Suprapubic skin (tissue), 4 donors: ENCODE measurements at places on chromosomes 11 and 22. TPM values are rescaled to one million over a fixed set of nuclear protein-coding genes. Genes with fewer than 3 reads are reported as not detected.

The FXYD2 gene
- not detected for total RNA-seq

The CD6 gene
- total RNA-seq: 0.76 TPM

The SLCO2B1 gene
- 9.7 TPM for total RNA-seq

GRCh38 chr22:23716811-23717801 lies 26.3 kb downstream of the RGL4 start:
- DNase-seq: peak; percentile 88

DNA sequence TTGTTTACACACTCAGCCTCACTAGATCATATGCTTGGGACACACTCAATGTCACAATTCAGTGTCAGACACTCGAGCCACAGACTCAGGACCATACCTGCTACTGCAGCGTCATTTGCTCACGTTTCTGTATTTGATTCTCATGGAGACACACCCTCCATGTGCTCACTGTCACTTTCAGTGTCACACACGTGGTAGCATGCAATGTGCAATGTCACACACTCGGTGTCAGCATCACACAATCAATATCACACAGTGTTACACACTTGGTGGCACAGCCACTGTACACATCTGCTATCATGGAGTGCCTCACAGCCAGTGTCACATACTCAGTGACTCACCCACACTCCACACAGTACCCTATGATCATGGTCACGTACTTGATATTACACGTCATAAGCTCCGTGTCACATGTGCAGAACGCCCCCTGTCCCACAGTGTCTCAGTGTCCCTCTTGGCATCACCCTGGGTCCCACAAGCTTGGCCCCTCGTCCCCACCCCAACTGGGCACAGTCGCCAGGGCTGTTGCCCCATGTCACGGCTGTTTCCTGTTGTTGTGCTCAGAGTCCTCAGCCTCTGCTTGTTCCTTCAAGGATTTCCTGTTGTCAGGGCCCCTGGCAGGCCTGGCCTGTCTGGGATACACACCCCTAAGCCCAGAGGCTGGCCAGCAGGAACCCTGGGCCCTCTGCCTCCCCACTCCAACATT lies 49.6 kb downstream of the PDE2A start:
- DNase-seq: no peak

DNA sequence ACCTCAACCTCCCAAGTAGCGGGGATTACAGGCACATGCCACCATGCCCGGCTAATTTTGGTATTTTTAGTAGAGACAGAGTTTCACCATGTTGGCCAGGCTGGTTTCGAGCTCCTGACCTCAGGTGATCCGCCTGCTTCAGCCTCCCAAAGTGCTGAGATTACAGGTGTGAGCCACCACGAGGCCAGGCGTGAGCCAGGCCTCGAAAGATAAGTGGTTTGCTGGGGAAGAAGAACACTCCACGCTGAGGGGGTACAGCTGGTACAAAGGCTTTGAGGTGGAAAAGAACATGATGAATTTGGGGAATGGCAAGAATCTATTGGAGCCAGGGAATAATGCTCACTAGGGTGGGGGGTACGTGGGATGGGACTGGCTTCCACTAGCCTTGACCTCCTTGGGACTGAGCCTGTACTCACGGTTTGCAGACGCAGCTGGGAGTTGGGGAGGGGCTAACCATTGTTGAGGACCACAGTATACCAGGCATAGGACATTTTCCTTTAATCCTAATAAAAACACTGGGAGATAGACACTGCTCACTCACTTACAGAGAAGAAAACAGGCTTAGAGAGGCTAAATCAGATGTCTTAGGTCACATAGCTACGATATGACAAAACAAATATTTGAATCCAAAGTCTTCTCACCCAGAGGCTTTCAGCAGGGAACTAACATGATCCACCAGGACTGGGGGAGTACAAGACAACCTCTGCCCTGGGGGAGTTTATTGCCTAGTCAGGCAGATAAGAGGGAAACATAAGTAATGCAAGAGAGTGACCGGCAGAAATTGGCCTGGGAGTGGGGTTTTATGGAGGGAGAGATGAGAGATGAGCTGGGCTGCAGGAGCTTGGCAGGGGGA lies 4.9 kb downstream of the SLCO2B1 start:
- DNase-seq: no peak

DNA sequence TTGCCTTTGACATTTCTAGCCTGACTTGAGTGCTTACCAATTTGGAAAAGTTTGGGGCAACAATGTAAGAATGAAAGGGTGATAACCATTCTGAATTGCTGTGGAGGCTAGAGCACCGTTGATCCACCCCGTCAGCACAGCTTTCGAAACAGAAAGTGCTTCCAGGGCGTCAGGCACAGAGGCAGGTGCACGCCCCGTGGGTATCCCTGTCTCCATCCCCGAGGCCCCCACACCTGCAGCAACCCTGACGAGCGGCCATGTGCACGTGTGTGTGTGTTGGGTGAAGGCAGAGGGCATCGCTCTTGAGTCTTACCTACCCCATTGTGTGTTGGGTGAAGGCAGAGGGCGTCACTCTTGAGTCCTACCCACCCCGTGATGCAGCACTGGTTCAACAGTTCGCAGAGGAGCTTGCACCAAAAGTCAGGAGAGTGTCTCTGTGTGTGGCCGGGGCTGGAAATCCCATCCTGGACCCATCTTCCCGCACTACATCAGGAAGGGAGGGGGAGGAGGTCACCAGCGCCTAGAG lies 404.5 kb downstream of the BRD1 start:
- DNase-seq: no peak
